SK-MEL-5 (cell line): ENCODE measurements at places on chromosomes 11 and 22. TPM values are rescaled to one million over a fixed set of nuclear protein-coding genes. Genes with fewer than 3 reads are reported as not detected.

The SNU13 gene
- 254 and 274 TPM in 2 replicates for total RNA-seq

The SLCO2B1 gene
- total RNA-seq: 0.13 TPM in 1 of 2 replicates, not detected in the other

- DNase-seq: no peak
Observed at GRCh38 chr22:47205554-47205953, 443.1 kb downstream of the TBC1D22A start.

GRCh38 chr11:68011051-68011943 is 1.2 kb downstream of the ALDH3B1 start:
- no peak for DNase-seq
